Spleen (tissue), 13 donors: ENCODE measurements at places on chromosomes 13 and 19.

DNA sequence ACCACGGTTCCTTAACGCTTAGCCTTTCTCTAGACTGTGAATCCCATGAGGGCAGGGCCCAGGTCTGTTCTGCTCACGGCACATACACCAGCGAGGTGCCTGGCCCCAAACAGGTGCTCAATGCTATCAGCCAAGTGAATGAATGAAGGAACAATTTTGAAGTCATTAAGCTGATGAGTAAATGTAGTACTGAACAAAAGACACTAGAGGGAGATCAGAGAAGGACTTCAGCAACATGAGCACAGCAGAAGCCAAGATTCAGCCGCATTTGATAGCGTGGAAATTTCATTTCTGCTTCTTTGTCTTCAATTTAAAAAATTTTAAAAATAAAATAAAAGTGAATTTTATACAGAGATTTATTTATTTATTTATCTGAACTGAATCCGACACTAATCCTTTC lies 20.1 kb upstream of the MYO16 start:
- no peak for DNase-seq

GRCh38 chr13:37546087-37546486 lies 52.5 kb downstream of the POSTN start:
- DNase-seq: peak; percentile 59

GRCh38 chr19:14472202-14472938 lies 2.8 kb downstream of the PTGER1 start:
- peak; percentile 94 for DNase-seq

DNA sequence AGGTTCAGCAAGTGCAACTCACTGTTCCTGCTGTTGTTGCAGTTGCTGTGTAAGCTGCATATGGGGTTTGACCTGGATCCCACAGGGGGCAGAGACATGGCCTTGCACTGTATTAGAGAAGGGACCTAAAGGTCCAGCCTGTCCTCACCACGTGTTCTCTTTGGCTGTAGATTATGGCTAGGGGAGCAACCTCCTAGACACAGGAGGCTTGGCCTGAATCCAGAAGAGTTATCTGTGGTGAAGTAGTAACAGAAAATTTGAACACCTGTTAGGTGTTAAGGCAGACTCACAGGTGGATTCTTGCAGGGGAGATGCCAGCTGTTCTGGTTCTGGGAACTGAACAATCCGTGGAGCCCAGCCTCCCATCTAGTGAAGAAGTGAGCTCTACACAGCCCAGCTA lies 3.4 kb upstream of the CYP4F11 start:
- DNase-seq: no peak

DNA sequence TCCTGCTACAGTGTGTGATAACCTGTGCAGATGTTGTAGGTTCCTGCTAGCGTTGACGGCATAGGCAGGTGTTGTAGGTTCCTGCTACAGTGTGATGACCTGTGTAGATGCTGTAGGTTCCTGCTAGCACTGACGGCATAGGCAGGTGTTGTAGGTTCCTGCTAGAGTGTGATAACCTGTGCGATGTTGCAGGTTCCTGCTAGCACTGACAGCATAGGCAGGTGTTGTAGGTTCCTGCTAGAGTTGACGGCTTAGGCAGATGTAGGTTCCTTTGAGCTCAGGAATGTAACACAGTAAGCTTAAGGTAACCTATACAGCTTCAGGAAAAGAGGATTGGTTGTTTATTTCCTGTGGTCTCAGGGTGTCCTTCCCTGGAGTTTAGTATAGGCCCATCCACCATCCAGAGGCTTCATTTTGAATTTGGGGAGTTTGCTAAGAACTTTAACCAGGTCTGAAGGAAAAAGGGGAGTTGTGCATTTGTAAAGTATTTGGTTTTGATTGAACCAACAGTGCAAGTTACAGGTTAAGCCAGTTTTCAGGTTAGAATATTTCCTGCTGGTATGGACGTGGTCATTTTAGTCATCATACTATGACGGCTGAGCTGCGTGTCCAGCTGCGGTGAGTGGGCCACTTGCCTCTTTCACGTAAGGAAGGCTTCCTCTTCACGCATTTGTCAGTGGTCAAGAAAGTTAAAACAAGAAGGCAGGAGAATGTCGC lies 53.8 kb downstream of the ATP11A start:
- peak; percentile 16 for DNase-seq

GRCh38 chr19:41945135-41945766 lies 13.9 kb downstream of the RABAC1 start:
- peak; percentile 93 for DNase-seq

GRCh38 chr13:114311908-114312307 lies 2.4 kb upstream of the CHAMP1 start:
- DNase-seq: no peak

DNA sequence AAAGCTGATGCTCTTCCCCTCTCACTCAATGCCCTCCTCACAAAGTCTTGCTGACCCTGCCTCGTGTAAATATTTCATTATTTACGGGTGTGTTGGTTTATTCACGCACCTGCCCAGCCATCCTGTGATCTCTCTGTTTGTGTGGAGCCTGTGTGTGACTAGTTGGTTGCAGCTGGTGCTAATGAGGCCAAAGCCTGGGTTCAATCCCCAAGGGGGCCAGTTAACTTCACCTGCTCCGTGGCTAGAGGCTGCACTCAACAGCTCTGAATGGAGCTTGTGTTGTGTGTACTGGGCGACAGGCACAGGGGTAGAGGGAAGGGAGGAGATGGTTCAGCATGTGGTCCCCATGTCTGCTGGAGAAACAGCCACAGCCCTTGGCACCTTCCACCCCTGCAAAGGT lies 109.5 kb downstream of the DNAJC15 start:
- DNase-seq: no peak

- no peak for DNase-seq
These were observed 42.2 kb upstream of the EPHX3 start for GRCh38 chr19:15274477-15274876.

GRCh38 chr19:1819341-1820255 lies 7.5 kb upstream of the ATP8B3 start:
- peak; percentile 63 for DNase-seq

DNA sequence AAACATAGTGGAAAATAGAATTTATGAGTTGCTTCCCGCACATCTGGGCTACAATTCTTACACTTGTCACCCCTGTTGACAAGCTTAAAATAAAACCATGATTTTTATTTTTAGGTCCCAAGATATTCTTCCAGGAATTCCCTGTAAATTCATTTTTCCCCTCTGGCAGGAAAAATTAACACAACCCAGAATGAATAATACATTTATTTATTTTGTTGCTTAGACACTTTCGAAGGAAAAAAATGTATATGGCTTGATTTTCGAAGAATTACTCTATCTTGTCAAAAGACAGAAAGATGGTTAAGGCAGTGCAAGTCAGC lies 74.4 kb downstream of the LHFPL6 start:
- no peak for DNase-seq

GRCh38 chr13:31174018-31174417 lies 12.3 kb upstream of the HSPH1 start:
- no peak for DNase-seq

GRCh38 chr19:6510618-6511017 lies 8.5 kb upstream of the TUBB4A start:
- DNase-seq: no peak

GRCh38 chr19:47324502-47324901 lies 7.5 kb upstream of the C5AR2 start:
- DNase-seq: peak; percentile 84

GRCh38 chr13:44575741-44576350 lies at the start of gene TSC22D1:
TSS of gene TSC22D1 (minus strand) at chr13:44576330. CDS start at chr13:44576074, 256 bp downstream.
- peak; percentile 89 for DNase-seq

DNA sequence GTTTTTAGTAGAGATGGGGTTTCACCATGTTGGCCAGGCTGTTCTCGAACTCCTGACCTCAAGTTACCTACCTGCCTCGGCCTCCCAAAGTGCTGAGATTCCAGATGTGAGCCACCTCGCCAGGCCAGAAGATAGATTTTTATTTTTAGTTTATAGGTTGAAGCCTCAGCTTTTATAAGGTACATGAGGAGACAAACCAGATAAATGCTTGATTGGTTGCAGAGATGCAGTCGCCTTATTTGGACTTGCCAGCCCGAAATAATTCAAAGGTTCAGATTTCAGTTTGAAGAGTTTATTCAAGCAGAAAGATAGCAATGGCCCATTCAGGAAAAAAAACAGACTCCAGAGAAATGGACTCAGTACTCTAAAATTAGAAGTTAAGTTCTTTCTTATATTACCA lies 3.1 kb downstream of the ZNF69 start:
- DNase-seq: no peak

DNA sequence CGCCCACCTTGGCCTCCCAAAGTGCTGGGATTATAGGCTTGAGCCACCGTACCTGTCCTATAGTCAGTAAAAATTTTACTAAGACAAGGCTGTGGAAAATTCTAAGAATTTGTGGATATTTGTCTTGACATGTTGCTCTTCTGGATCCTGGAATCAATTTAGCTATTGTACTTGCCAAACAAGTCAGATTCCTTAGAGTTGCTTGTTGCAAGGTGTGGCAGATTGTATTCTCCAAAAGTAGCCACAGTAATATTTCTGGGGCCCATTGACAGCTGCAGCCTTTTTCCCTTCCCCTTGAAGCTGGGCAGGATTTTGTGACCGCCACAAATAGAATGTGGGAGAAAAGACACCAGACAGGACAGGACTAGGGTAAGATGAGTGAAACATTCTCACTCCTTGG lies 98.8 kb upstream of the TMTC4 start:
- no peak for DNase-seq

DNA sequence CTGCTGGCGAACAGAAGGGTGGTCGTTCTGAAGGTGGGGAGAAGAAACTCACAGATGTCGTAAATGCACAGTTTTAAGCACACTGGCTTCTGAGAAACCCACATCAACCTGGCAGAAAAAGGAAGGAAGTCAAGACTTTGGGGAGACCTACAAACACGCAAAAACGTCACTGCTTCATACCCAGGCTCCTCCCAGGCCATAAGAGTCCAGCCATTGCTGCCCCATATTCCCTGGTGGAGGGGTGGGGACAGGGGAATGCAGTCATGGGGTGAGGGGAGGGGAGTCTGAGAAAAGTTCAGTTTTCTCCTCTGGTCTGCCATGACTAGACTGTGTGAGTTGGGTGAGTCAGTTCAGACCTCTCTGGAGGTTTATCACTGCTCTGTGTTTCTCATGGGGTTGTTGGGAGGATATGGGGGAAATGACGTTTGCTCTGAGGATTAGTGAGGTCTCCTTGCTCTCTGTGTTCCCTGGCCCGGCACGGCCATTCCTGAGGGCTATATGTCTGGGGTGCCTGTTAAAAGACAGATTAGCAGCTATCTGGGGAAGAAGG lies 139.0 kb downstream of the FLT1 start:
- DNase-seq: no peak

- DNase-seq: no peak
These were observed 74.4 kb downstream of the ARHGAP35 start for GRCh38 chr19:46935066-46935663.

- no peak for DNase-seq
These were observed 25.7 kb downstream of the CCDC70 start for GRCh38 chr13:51887468-51887867.

- DNase-seq: no peak
These were observed 2.2 kb upstream of the AMH start for GRCh38 chr19:2246801-2247361.

- DNase-seq: no peak
These were observed 315.8 kb upstream of the TSHZ3 start for GRCh38 chr19:31664997-31665396.

GRCh38 chr19:11234486-11235075 lies 4.8 kb upstream of the ANGPTL8 start:
- DNase-seq: no peak

DNA sequence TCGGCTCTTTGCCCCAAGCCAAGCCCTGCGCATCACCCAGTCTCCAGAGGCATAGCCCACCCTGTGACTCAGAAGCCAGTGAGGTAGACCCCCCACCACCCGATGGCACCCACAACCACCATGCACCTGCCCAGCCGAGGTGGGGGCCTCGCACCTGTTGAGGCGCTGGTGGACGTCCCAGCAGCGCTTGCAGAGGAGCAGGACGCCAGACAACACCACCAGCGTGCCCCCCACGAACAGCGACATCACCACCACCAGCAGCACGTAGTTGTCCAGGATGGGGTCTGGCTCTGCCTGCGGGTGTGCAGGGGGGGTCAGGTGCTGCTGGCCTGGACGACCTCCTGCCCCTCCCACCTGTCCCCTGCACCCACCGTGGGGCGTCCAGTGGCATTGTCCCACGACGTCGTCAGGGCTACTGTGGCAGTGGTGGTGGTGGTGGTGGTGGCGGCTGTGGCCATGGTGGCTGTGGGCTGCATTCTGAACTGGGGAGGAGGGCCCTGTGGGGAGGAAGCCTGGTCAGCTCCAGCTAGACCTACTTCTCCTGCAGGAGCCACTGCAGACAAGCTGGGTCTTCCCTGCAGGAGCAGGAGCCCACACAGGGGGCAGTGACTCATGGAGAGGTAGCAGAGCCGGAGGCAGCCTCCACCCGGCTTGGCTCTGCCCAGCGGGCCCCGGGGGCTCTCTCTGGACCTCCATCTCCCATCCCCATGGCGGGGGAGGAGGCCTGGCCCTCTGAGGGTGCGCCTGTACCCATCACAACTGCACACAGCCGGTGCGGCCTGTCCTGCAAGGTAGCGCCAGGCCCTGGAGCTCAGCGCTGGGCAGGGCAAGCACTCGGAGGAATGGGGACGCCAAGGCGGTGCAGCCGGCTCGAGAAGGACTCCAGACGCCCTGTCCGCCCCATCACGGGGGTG lies 1.9 kb downstream of the CBARP start:
- no peak for DNase-seq

- DNase-seq: no peak
These were observed 855.6 kb downstream of the EFNB2 start for GRCh38 chr13:105679838-105680237.

DNA sequence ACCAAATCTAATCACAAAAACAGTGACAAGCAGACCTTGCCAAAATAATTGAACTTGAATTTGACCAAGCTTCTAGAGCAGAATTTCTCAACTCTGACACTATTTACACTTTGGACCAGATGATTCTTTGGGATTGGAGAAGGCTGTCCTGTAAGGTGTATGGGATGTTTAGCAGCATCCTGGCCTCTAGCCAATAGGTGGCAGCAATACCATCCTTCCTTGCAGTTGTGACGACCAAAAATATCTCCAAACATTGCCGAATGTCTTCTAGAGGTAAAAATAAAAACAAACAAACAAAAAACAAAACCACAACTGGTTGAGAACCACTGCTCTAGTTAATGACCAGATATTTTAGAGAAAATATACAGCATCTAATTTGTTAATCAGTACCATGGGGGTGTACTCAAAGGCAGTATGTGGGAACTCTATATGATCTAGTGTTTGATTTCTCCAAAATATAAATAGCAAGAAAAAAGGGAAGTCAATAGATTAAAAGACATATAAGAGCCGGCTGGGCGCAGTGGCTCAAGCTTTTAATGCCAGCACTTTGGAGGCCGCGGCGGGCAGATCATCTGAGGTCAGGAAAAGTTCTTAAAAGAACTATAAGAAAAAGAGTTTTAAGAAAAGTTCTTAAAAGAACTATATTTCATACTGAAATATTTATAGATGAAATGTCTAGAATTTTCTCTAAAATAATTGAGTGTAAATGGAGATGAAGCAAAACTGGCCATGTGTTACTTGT lies 60.9 kb upstream of the ZNF527 start:
- DNase-seq: no peak

DNA sequence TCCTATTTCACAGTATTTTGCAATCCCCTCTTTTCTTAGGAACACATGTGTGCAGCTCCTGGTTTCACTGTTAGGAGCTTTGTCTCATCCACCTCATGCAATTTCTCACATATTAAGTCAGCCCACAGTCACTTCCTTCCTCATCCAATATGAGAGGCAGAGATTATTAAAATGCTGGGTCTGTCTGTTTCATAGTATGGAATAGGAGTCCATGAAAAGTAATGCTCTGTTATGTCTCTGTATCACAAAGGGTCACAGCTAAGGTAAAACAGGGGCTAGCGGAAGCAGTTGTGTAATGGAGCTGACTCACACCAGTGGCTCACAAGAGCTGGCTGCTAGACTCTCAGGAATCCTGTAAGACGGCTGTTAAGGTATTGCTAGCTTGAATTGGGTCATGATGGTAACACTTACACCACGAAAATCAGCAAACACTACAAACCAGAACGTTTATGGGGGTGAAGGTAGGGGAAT lies 216.5 kb downstream of the EFNB2 start:
- DNase-seq: no peak
